Karpas-422 (cell line): ENCODE measurements at places on chromosomes 5 and 9.

DNA sequence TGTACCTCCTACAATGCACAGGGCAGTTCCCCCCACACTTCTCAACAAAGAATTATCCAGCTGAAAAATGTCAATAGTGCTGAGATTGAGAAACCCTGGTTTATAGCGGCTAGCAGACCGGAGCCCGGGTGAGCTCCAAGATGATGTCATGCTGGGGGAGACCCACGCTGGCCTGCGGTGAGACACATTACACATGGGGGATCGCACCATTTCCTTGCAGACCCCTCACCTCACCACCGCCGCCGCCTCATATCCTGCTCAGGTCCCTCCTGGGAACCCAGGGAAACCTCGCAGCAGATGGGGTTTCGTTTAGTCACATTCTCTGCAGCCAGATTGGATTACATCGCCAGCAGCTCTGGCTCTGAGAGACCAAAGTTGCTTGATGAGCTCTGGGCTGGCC lies 14.7 kb upstream of the TNC start:
- H3K36me3 ChIP-seq, result no peaks in the 10 kb centered on the region
- no peak overlapping the region for H3K4me3 ChIP-seq
- H3K4me1 ChIP-seq, result no peaks in the 10 kb centered on the region
- DNase-seq, result no peak
- no peak overlapping the region for H3K27ac ChIP-seq

DNA sequence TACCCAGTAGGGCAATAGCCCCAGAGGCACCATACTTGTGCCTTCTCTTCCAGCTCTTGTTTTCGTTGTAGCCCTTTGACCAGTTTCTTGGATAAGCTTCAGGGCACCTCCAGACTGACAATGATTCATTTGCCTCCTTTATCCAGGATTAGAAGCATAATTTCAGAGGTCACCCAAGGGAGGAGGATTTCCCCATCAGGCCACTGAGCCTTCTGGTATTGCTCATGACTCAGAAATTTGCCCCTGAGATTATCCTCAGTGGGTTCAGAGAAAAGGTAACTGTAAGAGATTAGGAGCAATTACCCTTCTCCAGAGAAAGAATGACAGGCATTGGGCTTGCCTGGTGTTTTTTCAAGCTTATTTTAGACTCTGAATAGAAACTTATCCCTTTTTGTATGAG lies 147.9 kb downstream of the MSX2 start:
- DNase-seq, result no peak
- H3K36me3 ChIP-seq, result no peaks in the 10 kb centered on the region
- no peaks in the 10 kb centered on the region for H3K27me3 ChIP-seq

DNA sequence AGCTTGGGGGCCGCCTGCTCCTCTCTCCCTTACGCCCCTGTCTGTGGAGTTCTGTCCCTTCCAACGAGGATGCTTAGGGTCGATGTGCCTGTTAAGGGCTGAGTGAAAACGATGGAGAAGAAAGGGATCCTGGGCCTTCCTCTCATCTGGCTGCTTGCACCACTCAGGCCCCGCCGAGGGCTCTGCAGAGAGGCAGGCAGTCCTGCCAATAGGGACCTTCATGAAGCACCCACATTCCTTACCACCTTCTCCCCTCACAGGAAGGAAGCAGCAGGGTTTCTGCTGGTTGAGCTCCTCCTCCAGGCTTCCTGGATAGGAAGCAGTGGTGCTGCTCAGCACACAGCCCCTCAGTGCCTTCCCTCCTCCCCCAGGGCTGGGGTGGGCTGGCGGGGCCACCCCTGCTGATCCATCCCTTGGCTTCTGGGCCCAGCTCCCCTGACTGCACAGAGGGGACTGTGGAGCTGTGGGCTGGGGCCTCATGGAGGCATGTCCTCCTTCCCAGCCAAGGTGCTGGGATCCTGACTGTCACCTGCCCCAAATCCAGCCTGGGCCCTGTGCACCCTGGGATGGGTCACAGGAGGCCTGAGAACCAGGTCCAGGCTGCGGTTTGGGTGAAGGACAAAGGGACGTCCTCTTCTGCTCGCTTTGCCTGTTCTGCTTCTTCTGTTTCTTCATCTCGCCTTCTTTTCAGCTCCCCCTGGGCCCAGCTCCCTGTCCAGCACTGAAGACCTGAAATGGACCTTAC lies 50.5 kb downstream of the AHRR start:
- no peak overlapping the region for H3K4me3 ChIP-seq
- peaks cover 13% of the 10 kb centered on the region for H3K4me1 ChIP-seq
- no peak for DNase-seq
- no peak overlapping the region for H3K27ac ChIP-seq
- no peaks in the 10 kb centered on the region for H3K27me3 ChIP-seq

DNA sequence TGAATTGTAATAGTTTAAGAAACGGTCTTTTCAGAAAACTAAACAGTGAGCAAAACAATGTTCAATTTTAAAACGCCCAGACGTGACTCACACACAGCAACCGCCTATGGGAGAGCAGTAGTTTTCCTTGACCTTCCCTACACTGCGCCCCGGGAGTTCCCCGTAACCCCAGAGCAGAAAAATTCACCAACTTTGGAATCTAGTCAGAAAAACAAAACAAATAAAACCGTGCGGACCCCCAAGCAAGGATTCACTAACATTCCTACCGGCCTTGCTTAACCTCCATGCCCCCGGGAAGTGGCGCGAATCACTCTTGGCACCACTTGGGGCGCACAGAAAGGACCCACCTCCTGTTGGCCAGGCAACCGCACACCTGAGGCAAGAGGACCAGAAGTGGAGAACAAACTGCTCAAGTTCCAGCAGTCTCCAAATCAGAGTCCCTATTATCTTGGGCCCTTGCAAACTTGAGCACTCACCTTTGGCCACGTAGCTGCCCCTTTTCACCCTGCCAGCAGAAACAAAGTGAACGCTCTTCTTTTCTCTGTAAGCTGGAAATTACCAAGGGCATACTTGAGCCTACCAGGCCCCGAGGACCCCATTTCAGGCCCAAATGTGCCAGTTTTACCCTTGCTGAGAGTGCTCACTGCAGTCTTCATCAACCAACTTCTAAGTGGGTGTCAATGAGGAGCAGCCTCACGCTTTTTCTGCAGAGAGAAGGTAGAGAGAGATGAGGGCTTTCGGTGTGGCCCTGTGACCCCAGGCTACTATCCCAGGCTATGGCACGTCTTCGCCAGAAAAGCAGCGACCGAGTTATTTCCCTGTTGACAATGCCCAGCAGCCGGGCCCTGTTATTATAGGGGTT lies 189.7 kb downstream of the MEF2C start:
- H3K27ac ChIP-seq, result no peak overlapping the region
- no peaks in the 10 kb centered on the region for H3K36me3 ChIP-seq
- no peak overlapping the region for H3K4me3 ChIP-seq
